ENCODE measurements at places on chromosomes 5 and 9. TPM values are rescaled to one million over a fixed set of nuclear protein-coding genes. Genes with fewer than 3 reads are reported as not detected.

DNA sequence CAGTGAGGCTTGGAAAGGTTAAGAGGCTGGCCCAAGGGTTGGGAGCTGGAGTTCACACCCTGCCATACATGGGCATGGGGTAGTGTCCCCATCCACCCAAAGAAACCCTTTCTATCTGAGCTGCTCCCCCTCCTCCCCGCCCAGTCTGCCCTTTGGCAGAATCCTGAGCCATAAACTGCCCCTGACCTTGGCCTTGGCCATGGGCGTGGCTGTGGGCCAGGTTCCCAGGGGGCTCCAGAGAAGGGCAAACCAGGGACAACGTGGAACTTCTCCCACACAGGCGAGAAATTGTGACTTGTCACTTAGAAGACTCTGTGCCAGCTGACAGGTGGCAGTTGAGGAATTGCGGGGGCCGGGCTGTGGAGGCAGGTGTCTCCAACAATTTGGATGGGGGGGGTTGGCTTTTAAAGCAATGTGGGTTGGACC lies 4.8 kb downstream of the FAM78A start:
- DNase-seq = no peak
- H3K27me3 ChIP-seq = no peaks in the 10 kb centered on the region
- no peak overlapping the region for H3K4me3 ChIP-seq
- no peaks in the 10 kb centered on the region for H3K4me1 ChIP-seq

Gene PCDHGA12
- 12.0 TPM for total RNA-seq

Gene C9orf153
- 0.66 TPM for total RNA-seq

Gene SPINK6
- not detected for total RNA-seq

DNA sequence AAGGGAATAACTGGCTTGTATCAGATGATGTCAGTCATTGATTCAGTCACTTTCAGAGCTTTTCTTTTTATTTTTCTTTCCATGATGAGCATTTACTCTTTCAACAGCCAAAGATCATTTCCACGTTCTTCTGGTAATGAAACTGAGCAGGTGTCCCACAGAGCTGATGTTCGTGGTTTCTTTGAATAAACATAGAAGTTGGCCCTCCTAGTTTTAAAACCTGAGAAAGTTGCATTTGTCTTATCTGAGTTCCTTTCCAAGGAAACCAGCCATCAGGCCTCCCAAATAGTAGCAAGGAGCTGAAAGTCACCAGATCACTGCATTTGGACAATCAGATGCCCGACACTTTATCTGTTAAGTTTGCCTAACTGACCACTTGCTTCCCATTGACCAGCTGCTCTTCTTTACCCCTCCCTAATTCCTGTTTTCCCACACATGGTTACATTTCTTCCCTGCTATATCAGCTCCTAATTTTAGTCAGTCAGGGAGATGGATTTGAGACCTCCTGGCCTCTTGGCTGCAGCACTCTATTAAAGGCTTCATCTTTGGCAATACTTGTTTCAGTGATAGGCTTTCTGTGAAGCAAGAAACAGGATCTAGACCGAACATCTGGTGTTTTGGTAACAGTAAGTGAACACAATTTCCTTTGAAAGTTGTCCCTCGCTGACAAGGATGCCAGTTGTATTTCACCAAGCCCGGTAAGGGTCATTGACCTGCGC lies 420.8 kb downstream of the CHSY3 start:
- no peak for DNase-seq
- H3K27me3 ChIP-seq = no peaks in the 10 kb centered on the region
- no peak overlapping the region for H3K27ac ChIP-seq
- H3K4me3 ChIP-seq = no peak overlapping the region
- H3K4me1 ChIP-seq = no peaks in the 10 kb centered on the region

DNA sequence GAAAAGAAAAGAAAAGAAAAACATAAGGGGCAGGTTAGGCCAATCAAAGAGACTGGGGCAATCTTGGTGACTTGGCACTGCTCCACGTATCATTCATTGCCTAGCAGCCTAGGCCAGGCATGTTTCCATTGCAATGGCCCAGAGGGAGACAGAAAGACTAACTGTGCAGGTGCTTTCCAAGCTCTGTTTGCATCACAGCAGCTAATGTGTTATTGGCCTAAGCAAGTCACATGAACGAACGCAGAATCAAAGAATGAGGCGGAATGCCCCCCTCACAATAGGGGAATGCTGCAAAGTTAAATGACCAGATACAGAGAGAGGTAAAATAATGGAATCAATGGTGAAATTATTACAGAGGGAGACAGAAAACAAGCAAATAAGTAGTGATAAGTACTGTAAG lies 11.1 kb upstream of the VPS13A start:
- H3K4me1 ChIP-seq = no peaks in the 10 kb centered on the region
- DNase-seq = no peak
- no peaks in the 10 kb centered on the region for H3K36me3 ChIP-seq
- H3K27me3 ChIP-seq = no peaks in the 10 kb centered on the region

Gene TEK
- 5.9 TPM for total RNA-seq

DNA sequence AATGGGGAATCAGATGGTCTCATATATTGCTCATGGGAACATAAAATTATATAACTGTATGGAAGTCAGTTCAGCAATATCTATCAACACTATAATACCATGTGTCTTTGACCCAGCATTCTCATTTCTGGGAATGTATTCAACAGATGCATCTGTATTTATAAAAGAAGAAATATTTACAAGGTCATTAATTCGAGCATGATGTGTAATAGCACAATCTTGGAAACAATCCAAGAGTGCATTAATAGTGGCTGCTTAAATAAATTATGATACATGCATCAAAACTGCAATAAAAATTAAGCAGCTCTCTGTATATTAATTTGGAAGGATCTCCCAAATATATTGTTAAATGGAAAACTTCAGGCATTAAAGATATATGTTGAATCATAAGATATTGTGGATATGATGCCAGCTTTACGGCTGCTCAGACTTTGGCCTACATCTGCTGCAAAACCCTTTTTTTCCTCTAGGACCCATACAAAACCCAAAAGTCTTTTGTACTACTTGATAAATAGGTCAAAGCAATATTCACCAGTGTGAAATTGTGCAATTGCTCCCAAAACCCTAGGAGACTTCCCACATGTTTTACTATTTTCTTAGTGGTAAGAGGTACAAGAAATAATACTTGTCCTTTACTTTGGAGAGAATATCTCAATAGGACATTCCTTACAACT lies 45.3 kb upstream of the ISOC1 start:
- no peak overlapping the region for H3K27ac ChIP-seq
- no peaks in the 10 kb centered on the region for H3K4me1 ChIP-seq
- DNase-seq = no peak
- H3K27me3 ChIP-seq = no peaks in the 10 kb centered on the region

GRCh38 chr5:103546858-103547257 lies 15.7 kb downstream of the NUDT12 start:
- H3K27me3 ChIP-seq = no peaks in the 10 kb centered on the region
- no peak for DNase-seq
- peaks cover 10% of the 10 kb centered on the region for H3K36me3 ChIP-seq
- H3K4me1 ChIP-seq = no peaks in the 10 kb centered on the region

Gene SOX30
- total RNA-seq = 0.16 TPM

Gene ZNF454
- total RNA-seq = 4.2 TPM

Gene NDUFS6
- total RNA-seq = 37.9 TPM

Gene PLEKHG4B
- total RNA-seq = 4.3 TPM

- no peak for DNase-seq
- peaks cover 9% of the 10 kb centered on the region for H3K4me1 ChIP-seq
- peak overlapping the region; percentile 99 for H3K27ac ChIP-seq
Measured at GRCh38 chr9:136544548-136544963, 1.3 kb downstream of the NOTCH1 start.

Gene LRRC26
- total RNA-seq = not detected

GRCh38 chr5:115840873-115841272 lies 492 bp downstream of the ATG12 start:
- peak overlapping the region; percentile 84 for H3K4me3 ChIP-seq
- H3K36me3 ChIP-seq = peaks cover 6% of the 10 kb centered on the region
- no peak for DNase-seq
- no peaks in the 10 kb centered on the region for H3K4me1 ChIP-seq

Gene OTULINL
- total RNA-seq = 14.4 TPM

Gene PRLR
- 28.8 TPM for total RNA-seq

Gene SLC4A9
- total RNA-seq = not detected

- H3K4me3 ChIP-seq = no peak overlapping the region
- no peaks in the 10 kb centered on the region for H3K36me3 ChIP-seq
- DNase-seq = no peak
- H3K27ac ChIP-seq = no peak overlapping the region
- H3K4me1 ChIP-seq = no peaks in the 10 kb centered on the region
Measured at GRCh38 chr5:128644863-128645262, 106.8 kb upstream of the FBN2 start.

- no peaks in the 10 kb centered on the region for H3K27me3 ChIP-seq
- no peaks in the 10 kb centered on the region for H3K36me3 ChIP-seq
- H3K4me1 ChIP-seq = no peaks in the 10 kb centered on the region
Measured at GRCh38 chr5:37893434-37894134, 53.7 kb upstream of the GDNF start.

GRCh38 chr9:38046661-38047300 lies 22.2 kb downstream of the SHB start:
- H3K27ac ChIP-seq = peak overlapping the region; percentile 89
- DNase-seq = peak; percentile 94
- H3K36me3 ChIP-seq = no peaks in the 10 kb centered on the region
- no peak overlapping the region for H3K4me3 ChIP-seq

Gene C1QTNF2
- 0.44 TPM for total RNA-seq

DNA sequence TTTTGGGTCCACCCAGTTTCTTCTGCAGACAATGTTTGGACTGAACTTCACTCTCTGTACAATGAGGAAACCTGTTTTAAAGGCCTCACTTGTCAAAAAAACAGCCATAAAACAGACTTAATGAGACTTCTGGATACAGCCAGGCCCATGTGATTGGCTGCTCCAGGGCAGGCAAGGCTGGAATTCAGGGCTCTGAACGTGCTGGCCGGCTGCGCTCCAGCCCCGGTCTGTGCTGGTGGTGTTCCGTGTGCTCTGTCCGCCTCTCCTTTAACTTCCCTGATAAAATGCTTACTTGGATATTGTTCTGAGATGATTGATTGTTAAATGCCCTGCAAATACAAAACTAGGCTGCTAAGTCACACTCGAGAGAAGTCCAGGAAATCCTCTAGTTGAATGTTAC lies 131.2 kb upstream of the KLF4 start:
- no peaks in the 10 kb centered on the region for H3K27me3 ChIP-seq
- no peaks in the 10 kb centered on the region for H3K36me3 ChIP-seq
- no peaks in the 10 kb centered on the region for H3K4me1 ChIP-seq
- H3K27ac ChIP-seq = no peak overlapping the region

- no peak overlapping the region for H3K4me3 ChIP-seq
- H3K27me3 ChIP-seq = no peaks in the 10 kb centered on the region
- no peak overlapping the region for H3K27ac ChIP-seq
- no peaks in the 10 kb centered on the region for H3K4me1 ChIP-seq
- H3K36me3 ChIP-seq = no peaks in the 10 kb centered on the region
Measured at GRCh38 chr5:58475404-58475803, 15.5 kb upstream of the PLK2 start.

DNA sequence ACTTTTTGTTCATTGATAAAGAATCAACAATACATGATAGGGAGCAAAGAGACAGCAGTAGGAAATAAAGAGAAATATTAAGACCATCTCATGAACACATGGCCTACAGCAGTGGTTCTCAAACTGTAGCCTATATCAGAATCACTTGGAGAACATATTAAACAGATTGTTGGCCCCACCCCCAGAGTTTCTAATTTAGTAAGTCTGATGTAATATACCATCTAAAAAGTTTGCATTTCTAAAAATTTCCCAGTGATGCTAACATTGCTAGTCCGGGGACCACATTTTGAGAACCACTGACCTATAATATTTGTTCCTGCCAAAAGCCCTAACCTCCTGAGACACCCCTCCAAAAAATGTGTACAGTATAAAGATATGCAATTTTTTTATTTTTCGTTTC lies 306.2 kb upstream of the NREP start:
- DNase-seq = no peak
- H3K4me3 ChIP-seq = no peak overlapping the region
- no peaks in the 10 kb centered on the region for H3K4me1 ChIP-seq
- H3K27ac ChIP-seq = no peak overlapping the region
- H3K36me3 ChIP-seq = no peaks in the 10 kb centered on the region
- H3K27me3 ChIP-seq = no peaks in the 10 kb centered on the region

DNA sequence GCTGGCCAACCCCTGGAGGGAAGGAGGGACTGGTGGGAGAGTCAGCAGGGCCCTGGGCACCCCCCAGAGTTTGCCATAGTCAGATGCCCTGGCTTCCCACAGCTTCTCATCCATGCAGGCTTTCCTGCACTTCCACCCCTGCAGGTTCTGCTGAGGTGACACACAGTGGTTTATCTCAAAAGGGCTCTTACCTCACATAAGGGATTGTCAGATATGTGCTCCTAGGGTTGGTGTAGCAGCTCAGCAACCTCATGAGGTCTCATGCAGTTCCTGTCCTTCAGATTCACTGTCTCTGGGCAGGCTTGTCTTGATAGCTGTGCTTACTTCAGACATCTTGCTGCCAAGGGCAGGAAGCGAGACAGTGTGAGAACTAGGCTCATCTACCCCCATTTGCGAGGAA lies 143.4 kb downstream of the KDM4C start:
- no peaks in the 10 kb centered on the region for H3K27me3 ChIP-seq
- DNase-seq = no peak
- no peaks in the 10 kb centered on the region for H3K4me1 ChIP-seq
- no peak overlapping the region for H3K4me3 ChIP-seq
- no peak overlapping the region for H3K27ac ChIP-seq

Gene MARVELD2
- 11.1 TPM for total RNA-seq

GRCh38 chr9:38066914-38067858 lies 1.8 kb downstream of the SHB start:
- peak overlapping the region; percentile 85 for H3K4me3 ChIP-seq
- no peaks in the 10 kb centered on the region for H3K4me1 ChIP-seq
- H3K27me3 ChIP-seq = no peaks in the 10 kb centered on the region
- H3K36me3 ChIP-seq = no peaks in the 10 kb centered on the region
- peak overlapping the region; percentile 84 for H3K27ac ChIP-seq
- peak; percentile 55 for DNase-seq

- H3K27me3 ChIP-seq = no peaks in the 10 kb centered on the region
- no peak for DNase-seq
- H3K36me3 ChIP-seq = no peaks in the 10 kb centered on the region
Measured at GRCh38 chr5:106489004-106489403, 1181.7 kb downstream of the EFNA5 start.

Gene TEX48
- total RNA-seq = not detected

Gene SLC36A3
- total RNA-seq = not detected

GRCh38 chr5:142115937-142116614 lies 7.5 kb downstream of the NDFIP1 start:
- H3K27ac ChIP-seq = no peak overlapping the region
- H3K4me1 ChIP-seq = no peaks in the 10 kb centered on the region
- no peaks in the 10 kb centered on the region for H3K27me3 ChIP-seq
- H3K36me3 ChIP-seq = no peaks in the 10 kb centered on the region
- no peak for DNase-seq
- no peak overlapping the region for H3K4me3 ChIP-seq

Gene CTXN3
- total RNA-seq = not detected

Gene OR1Q1
- total RNA-seq = 0.44 TPM

All from breast epithelium (tissue), 4 donors.